Activated CD4-positive, alpha-beta T cell treated with anti-CD3 and anti-CD28 coated beads, Interleukin-10, Interleukin-2, amounts not matched to agents 100 ng/mL and 50 ng/mL, durations not matched to agents 16 hours and 8 hours (primary cell): ENCODE measurements at places on chromosomes 2 and 18.

DNA sequence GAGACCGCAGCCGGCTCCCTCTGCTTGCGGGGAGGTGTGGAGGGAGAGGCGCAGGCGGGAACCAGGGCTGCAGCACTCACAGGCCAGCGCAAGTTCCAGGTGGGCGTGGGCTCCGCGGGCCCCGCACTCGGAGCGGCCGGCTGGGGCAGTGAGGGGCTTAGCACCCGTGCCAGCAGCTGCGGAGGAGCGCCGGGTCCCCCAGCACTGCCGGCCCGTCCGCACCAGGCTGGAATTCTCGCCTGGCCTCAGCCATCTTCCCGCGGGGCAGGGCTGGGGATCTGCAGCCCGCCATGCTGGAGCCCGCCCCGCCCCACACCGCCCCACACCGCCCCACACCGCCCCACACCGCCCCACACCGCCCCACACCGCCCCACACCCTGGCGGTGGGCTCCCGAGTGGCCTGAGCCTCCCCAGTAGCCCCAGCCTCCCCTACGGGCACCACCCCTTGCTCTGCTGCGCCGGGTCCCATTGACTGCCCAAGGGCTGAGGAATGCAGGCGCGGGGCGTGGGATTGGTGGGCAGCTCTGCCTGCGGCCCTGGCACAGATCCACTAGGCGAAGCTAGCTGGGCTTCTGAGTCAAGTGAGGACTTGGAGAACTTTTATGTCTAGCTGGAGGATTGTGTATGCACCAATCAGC, 123.9 kb upstream of the MGAT5 start:
- DNase-seq, result no peak

- no peak for DNase-seq
Measured at GRCh38 chr2:40287773-40288172, 164.1 kb downstream of the SLC8A1 start.

DNA sequence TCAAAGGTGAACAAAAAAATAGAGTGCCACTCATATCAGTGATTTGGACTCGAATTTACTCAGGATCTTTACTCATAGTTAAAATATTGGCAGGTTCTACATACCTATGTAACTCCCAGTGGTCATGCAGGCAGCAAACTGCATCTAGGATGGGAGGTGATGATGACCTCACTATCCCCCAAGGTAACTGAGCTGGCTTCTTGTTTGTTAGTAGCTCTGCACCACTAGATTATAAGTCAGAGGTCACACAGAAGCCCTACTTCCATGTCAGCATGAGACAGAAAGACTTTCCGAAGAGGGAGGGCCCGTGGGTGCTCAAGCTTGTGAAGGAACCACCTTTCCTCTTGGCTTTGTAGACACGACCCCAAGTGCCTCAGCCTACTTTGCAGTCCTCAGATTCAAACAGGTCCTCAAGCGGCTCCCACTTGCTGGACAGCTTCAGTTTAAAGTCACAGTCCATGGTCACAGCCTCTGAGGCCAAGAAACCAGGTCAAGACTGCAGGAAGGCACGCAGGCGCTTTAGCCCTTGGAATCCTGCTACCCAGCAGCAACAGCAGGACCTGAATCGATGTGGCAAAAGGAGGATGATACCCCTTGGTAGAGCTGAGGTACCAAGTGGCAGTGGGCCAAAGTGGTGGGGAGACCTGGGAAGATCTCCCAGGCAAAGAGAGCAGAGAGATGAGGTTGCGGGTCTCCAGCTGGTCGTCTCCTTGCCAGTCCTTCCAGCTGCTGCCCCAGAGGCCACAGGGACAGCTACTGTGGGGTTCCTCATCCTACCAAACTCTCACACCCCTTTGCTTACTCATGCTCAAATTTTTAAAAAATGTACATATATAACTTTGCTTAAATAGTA, 4.3 kb downstream of the NTSR2 start:
- DNase-seq, result no peak

GRCh38 chr2:137797641-137798040, 166.6 kb upstream of the HNMT start:
- no peak for DNase-seq

GRCh38 chr18:40159141-40160017, 1795.7 kb upstream of the PIK3C3 start:
- DNase-seq, result peak; percentile 7

DNA sequence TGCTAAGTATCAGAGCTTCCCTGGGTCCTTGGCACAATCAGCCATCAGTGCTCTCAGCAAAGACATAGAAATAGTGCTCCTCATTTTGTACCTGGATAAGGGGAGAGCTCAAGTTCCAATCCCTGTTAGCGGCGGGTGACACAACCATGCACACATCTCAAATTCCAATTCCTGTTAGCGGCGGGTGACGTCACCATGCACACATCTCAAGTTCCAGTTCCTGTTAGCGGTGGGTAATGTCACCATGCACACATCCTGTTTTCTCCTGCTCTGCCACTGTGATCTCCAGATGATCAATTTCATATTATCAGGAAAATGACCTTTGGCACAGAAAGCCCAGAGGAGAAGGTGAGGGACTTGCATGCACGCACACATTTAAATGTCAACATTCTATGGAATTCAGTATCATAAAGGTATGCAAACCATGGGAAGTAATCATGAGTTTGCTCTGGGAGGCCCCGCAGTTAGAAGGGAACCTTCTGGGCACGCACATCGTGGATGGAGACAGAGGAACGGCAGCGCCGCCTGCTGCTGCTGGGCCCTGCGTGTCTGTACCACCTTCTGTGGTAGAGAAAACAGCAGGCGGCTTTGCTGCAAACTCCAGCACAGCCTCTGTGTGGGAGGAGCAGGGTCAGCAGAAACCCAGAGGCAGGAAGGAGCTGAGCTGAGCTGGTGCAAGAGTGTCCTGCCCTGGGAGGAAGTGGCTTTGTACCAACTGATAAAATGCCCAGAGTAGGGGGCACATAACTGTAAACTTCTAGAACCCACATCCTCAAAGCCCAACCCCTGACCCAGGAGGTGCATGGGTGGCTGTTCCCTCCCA, 77.8 kb downstream of the MBP start:
- peak; percentile 97 for DNase-seq

- DNase-seq, result peak; percentile 50
Measured at GRCh38 chr18:31634331-31634713, 42.6 kb downstream of the TTR start.

DNA sequence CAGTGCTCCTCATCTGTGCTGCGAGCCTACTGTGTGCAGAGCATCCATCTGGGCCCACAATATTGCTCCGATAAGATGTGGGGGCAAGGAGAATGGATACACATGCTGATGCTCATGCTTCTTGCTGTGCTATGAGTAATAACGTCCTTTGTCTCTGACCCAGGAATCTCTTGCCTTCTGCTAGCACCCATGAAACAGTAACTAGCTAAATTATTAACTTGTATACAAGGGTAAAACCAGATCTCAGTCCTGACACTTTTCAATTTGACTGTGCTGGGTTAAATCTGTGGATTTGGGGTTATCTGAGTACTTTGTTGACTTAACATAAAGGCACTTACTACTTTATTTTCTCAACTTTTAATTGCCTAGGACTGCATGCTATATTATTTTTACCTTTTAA, 357.6 kb downstream of the SLC4A3 start:
- DNase-seq, result no peak

DNA sequence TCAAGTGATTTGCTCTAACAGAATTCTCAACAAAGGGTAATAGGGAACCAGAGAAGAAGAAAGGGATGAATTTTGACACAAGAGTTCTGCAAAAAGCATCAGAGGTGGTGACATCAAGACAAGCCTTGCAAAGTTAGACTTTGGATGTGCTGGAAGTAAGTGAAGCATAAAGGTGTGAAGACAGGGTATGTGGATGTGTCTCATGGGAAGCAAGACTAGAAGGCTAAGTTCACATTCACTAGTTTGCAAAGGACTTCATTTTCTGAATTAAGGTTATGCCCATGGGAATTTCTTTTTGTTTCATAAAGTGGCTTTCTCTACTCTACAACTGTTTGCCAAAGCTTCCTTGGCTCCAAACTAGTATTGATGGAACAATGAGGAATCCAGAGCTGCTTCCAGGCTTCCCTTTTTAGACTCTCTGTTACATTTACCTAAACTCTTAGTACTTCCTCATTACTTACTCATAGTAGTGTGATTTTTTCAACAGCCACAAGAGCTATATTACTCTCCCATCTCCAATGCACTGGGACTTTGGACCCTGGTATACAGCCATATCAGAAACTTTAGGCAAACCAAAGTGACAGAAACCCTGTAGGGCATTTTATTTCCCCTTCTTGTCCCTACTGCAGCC, 21.1 kb upstream of the IHH start:
- DNase-seq, result no peak

DNA sequence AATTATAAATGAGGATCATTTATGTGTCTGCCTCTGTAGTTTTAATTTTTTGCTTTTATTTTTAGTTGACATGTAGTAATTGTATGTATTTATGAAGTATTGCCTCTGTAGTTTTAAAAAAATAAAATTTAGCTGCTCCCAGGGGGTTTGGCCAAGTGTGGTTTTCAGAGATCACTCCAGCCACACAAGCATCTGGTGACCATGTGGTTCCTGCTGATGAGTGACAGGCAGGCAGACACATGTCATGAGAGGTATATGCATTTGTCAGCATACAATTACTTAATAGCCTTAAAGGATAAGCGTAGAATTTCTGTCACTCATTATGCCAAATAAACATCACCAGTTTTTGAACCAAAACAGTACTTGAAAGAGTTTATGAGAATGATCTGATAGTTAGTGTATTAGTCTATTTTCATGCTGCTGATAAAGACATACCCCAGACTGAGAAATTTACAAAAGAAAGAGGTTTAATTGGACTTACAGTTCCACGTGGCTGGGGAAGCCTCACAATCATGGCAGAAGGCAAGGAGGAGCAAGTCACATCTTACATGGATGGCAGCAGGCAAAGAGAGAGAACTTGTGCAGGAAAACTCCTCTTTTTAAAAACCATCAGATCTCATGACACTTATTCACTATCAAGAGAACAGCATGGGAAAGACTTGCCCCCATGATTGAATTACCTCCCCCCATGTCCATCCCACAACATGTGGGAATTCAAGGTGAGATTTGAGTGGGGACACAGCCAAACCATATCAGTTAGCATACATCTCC, 29.6 kb downstream of the MREG start:
- DNase-seq, result no peak
